HTR-8/SVneo (cell line): ENCODE measurements at places on chromosomes 1 and 21.

DNA sequence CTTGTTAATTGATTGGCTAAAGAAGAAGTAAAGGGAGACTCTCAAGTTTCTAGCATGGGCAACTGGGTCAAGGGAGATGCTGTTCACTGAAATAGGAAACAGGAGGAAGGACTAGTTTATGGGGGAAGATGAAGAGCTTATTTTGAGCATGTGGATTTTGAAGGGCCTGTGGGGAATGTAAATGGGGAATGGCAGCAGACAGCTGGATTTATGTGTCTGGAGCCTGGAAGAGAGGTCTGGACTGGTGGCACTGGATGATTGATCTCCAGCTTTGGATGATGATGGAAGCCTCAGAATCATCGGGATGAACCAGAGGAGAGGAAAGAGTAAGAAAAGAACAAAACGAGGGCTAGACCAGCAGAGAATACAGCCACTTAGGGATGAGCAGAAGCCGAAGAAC lies 54.9 kb upstream of the ENAH start:
- DNase-seq: no peak

DNA sequence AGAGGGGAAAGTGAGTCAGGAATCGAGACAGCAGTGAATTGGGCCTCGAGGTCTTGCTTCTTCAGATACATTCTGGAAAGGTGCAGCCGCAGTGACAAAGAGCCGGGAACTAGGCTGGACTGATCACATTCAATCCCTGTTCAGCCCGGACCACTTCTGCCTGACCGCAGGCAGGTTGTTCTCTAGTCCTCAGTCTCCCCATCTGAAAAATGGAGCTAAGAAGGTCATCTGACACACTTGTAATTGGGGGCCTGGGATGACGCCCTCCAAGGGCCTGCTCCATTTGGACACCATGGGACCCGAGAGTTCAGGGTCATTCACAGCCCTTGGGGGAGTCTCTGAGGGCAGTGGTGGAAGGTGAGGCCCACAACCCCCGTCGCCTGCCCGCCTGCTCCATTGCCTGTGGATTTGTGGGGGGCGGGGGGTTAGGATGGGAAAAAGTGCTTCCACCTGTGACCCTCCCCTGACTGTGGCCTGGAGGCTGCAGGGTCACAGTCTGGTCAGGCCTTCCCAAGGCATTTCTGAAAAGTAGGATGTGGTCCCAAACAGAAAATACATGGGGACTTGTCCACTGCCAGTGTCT lies 87.9 kb upstream of the CSF3R start:
- no peak for DNase-seq

DNA sequence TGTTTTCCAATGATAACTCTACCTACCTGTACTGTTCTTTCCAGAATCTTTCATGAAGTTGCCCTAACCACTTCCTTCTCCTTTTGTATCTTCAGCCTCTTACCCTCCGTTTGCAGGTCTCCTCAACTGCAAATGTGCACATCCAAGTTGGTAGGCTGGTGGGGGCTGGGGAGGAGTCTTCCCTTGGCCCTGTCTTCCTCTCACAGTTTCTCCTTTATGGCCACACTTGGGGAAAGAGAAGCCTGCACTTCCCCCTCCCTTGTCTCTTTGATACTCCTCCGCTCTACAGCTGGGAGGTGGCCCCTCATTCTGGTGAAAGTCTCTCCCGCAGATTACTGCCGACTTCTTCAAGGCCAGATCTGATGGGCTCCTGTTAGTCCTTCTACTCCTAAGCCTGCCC lies 26.9 kb upstream of the GPR88 start:
- no peak for DNase-seq

- no peak for DNase-seq
These were observed 149.5 kb downstream of the TTLL7 start for GRCh38 chr1:83849191-83850061.

DNA sequence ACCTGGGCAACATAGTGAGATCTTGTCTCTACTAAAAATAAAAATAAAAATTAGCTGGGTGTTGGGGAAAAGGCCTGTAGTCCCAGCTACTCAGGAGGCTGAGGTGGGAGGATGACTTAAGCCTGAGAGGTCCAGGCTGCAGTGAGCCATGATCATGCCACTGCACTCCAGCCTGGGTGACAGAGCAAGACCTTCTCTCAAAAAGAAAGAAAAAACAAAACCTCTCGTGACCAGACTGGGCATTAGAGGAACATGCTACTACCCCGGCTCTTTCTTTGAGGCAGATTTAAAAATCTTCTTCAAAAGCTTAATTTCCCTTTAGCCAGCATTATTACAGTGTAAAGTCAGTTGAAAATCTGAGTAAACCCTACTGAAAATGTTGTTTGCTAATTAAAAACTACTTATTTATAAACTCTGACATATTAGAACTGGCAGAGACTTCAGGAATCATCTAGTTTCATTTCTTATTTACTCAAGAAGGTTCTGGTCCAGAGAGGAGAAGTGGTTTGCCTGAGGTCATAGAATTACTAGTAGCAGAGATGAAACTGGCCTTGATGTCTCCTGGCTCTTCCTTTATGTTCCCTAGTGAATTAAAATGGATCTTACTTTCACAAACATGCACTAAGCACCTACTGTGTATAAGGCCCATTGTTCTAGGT lies 11.6 kb upstream of the ELAVL4 start:
- DNase-seq: no peak
